ENCODE measurements at places on chromosomes 11 and 22. TPM values are rescaled to one million over a fixed set of nuclear protein-coding genes. Genes with fewer than 3 reads are reported as not detected.

The OR4A16 gene
- total RNA-seq, result not detected

The OR6A2 gene
- total RNA-seq, result 0.19 TPM

The FOLH1 gene
- 10.9 TPM for total RNA-seq

The MMP11 gene
- total RNA-seq, result 17.9 TPM

The GRAP2 gene
- total RNA-seq, result not detected

The AMPD3 gene
- 5.0 TPM for total RNA-seq

The GUCY1A2 gene
- 1.4 TPM for total RNA-seq

The TRIM51 gene
- total RNA-seq, result not detected

The PATE2 gene
- total RNA-seq, result 0.93 TPM

The HIC2 gene
- total RNA-seq, result 4.3 TPM

The CEND1 gene
- total RNA-seq, result 0.58 TPM
